Fibroblast of skin of back (primary cell): ENCODE measurements at places on chromosomes 2 and 18.

DNA sequence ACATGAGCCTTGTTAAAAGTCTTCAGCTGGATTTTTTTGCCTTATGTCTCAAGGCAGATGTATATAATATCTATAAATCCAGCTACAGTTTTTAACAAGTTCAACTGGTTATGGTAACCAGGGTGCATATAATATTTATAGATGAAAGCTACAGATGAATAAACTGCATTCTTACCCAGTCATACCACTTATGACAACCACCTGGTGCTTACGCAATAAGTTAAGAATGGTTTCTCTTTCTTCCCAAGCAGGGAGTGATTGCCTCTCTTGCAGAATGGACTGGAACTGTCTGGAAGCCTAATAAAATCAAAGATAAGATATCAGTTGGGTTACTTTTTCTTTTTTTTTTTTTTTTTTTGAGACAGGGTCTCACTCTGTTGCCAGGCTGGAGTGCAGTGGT lies 19.6 kb downstream of the DHX57 start:
- DNase-seq = no peak

GRCh38 chr2:231308631-231309428 lies 86.7 kb upstream of the B3GNT7 start:
- DNase-seq = peak; percentile 38

DNA sequence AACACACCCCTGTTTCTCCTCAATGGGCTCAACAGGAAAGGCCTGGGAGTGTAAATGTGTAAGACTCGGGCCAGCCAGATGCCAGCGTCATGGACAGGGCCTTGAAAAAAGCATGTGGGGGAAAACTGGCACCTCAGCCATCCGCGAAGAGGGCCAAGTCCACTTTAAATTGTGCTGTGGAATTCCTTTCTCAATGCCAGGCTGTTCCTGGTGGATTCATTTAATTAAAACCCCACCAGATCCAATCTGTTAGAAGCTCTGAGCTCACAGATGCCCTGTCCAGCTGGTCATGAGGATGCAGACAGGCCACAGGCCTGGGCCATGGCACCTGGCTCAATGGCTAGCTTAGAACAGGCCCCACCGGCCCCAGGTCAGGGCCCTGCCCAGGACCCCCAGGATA lies 24.8 kb downstream of the KCNK3 start:
- DNase-seq = no peak

- DNase-seq = peak; percentile 90
These were observed 20.1 kb upstream of the TTC39C start for GRCh38 chr18:23994361-23994902.

- peak; percentile 90 for DNase-seq
These were observed 289.5 kb downstream of the CDCA7 start for GRCh38 chr2:173644146-173644545.

GRCh38 chr2:48943436-48943835 lies 187.9 kb upstream of the LHCGR start:
- peak; percentile 46 for DNase-seq

DNA sequence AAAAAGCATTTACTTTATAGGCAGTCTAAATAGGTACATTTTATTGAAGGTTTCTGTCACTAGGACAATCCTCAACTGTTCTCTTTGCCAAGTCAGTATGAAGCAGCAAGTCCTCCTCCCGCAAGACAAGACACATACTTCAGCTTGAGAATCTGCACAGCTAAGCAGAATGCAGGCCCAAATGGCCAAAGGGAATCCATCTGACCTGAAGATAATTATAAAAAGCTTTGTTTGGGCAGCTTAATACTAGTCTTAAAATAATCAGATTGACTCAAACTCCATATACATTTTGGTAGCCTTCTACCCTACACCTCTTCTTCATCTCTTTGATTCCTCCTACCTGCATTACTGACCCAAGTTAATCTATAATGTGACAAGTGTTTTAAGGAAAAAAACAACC lies 1.8 kb downstream of the LANCL1 start:
- no peak for DNase-seq

GRCh38 chr18:12692206-12692605 lies 10.3 kb downstream of the CEP76 start:
- DNase-seq = no peak

GRCh38 chr2:24022324-24022974 lies 12.6 kb downstream of the MFSD2B start:
- DNase-seq = no peak

- DNase-seq = no peak
These were observed 131.3 kb upstream of the CBLN2 start for GRCh38 chr18:72675394-72675793.

DNA sequence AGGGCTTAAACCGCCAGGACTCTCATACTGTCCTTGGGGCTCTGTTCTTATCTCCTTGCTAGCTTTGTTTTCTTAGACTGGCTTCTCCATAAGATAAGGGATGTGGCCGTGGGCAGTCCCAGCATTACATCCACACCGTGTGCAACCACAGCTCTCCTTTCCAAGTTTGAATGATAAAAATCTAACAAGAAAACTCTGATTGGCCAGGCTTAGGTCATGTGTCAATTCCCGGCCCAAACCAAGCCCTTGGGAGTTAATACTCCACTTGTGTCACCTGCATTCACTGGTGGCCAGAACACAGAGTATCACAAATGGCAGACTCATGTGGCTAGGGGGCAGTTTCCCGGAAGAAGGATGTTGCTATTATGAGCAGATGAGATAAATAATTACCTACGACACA lies 43.2 kb upstream of the KDM3A start:
- DNase-seq = no peak

- DNase-seq = no peak
These were observed 210.3 kb upstream of the RBMS1 start for GRCh38 chr2:160703648-160704585.

- no peak for DNase-seq
These were observed 220.3 kb downstream of the KLHL29 start for GRCh38 chr2:23605236-23605635.

GRCh38 chr2:34806396-34806795 lies 1207.3 kb upstream of the FAM98A start:
- no peak for DNase-seq

GRCh38 chr18:50981381-50981780 lies 13.5 kb downstream of the ELAC1 start:
- no peak for DNase-seq

DNA sequence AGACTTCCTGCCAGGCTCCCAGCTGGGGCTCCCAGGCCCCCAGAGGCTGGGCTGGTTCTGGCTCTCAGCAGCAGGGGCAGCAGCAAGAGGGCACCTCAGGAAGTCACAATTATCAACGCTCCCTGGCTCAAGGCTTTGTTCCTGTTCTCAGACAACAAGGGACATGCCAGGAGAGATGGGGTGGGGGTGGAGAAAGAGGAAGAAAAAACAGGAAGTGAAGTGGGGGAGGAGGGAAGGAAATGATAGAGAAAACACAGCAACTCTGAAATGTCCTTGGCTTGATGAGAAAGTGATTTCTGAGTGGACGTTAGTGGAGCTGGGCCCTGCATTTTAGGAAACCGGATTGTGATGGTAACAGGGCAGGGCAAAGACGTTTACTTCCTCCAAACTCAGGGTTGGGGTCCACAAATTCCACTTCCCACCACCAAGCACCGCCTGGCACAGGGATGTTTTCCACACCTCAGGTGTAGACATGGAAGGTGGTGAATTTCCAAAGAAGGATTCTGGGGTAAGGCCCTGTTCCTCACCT lies 40.4 kb downstream of the CYRIA start:
- no peak for DNase-seq

DNA sequence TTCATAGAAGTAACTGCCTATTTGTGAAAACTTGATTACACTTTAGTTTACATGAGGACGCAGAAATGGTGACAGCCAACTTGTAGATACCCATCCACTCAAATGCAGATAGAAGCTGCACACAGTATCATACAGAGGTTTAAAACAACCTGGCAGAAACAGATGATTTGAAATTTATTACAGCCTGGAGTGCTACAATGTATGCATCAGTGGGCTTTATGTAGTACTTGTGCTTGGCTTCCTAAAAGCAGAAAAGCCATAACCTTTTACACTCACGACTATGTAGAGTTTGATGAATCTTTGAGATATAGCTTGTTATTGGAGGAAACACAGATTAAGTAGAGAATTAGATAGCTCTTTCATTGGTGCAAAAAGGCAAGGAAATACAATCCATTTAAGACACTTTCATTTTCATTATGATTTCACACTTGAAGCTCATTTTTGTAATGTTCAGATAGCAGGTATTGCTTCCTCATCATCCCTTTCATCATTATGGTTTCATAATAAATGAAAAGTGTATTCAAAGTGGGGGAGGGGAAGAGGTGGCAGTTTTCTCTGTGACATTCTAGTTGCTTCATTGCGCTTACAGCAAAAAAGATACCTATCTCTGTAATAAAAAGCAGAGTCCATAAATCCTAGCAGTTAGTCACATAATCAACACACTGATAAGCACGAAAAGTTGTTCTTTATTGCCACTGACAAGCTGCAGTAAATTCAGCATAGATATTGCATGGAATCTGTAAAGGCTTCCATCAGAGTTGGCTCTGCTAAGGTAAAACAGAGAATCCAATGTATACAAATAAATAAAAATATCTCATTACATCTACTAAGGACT lies 789.8 kb upstream of the FSHR start:
- no peak for DNase-seq
